ENCODE measurements at places on chromosomes 6 and 20.

DNA sequence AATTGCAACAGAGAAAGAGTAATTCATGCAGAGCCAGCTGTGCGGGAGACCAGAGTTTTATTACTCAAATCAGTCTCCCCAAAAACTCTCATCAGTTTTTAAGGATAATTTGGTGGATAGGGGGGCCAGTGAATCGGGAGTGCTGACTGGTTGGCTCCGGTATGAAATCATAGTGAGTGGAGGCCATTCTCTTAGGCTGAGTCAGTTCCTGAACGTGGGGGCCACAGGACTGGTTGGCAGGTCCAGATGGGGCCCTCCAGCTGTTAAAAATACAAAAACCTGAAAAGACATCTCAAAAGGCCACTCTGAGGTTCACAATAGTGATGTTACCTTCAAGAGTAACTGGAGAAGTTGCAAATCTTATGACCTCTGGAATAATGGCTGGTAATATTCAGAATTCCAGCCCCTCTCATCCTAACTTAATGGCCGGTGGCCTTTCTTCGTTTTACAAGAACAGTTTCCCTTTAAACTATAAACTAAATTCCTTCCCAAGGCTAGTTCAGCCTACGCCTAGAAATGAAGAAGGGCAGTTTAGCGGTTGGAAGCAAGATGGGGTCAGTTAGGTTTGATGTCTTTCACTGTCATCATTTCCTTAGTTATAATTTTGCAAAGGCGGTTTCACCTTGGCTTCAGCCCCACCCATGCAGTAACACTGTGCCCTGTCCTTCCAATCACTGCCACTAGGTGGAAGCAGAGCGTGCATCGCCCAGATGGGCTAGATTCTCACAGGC, 6.8 kb upstream of the MICA start:
- peak; percentile 96 for DNase-seq

DNA sequence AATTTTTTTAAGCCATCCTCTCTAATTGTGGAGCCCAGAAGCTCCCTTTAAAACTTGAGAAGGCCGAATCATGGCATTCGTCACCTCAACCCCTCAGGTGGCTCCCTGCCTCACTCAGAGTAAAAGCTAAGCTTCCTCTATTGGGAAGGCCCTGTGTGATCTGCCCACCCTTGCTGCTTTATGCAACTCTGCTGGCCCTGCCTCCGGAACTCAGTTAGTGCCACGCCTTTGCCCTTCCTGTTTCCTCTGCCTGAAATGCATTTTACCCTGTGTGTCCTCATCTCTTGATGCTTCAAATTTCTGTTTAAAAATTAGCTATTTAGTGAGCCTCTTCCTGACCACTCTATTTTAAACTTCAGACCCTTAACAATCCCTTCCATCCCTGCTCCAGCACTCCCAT, 5.7 kb downstream of the PACRG start:
- DNase-seq = no peak

GRCh38 chr20:61394088-61394799, 142.2 kb downstream of the CDH4 start:
- no peak for DNase-seq

GRCh38 chr6:37251211-37251780, 6.3 kb upstream of the TBC1D22B start:
- DNase-seq = no peak

GRCh38 chr6:1415416-1416063, 26.2 kb downstream of the FOXF2 start:
- no peak for DNase-seq

DNA sequence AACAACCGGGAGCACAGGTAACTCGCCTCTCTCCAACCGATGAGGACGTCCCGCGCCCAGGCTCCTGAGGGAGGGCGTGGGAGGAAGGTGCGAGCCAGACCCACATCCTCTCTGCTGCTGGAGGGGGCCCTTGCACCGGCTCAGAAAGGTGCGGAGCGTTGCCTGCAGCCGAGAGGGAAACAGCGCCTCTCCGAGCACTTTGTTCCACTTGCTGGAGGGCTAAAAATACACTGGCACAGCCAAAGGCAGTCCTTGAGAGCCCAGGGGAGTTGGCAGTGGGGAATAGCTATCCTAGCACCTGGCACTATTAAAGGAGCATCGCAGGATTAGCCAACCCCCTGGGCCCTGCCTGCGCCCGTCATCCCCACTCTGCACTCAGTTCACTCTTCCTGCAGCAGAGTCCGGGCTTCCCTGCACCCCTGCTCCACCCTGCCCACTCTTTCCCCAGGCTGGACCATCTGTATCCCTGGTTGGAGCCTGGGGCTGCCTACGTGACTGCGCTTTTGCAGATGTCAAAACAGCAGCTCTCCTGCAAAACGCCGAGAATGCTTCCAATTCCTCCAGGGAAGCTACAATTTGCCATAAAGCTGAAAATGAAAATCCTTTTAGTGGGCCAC, 108.9 kb downstream of the SNX5 start:
- DNase-seq = no peak

DNA sequence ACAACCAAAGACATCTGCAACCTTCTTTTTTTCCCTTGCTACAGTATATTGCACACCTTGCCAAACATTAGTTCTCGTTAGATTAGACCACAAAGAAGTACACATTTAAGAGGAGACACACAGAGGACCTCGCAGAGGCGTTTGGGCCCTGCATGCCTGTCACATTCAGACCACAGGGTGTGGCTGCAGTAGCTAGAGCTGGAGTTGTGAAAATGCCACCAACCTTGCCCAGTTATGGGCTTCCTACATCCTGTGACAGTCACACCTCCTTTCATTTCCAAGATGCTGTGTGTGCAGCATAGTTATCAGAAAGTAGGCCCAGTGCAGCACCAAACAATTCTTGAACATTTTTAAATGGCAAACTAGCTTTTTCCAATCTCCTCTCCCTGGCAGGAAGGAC, 2.4 kb downstream of the SYNE1 start:
- DNase-seq = no peak

DNA sequence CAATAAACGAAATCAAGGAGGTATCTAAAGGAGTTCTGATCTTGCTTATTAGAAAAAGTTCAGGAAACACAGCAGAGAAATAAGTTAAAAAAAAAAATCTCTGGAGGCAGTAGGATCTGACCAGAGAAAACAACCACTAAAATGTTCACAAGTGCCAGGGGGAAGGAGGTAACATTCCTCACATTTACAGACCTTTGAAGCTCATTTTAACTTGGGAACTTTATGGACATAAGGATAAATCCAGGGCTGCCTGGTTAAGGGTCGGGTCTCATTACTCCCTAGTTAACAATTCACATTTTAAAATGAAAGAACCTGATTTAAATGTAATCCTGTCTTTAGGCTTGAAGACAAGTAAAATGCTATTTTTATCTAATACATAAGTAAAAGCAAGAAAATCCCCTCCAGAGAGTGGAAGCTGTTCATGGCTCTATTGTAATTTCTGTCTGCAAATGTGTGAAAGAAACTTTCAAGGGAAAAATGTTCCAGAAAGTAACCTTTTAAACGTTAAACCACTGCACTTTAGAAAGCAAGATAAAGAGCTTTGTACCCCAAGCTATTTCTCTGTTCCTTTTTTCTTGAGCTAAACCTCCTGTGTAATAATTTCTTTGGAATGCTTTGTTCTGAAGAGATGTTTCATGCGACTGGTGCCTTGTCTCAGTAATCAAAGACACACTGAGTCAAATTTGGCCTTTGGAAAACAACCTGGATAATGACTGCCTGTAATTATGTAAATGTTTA, 38.2 kb downstream of the MYLIP start:
- DNase-seq = no peak

DNA sequence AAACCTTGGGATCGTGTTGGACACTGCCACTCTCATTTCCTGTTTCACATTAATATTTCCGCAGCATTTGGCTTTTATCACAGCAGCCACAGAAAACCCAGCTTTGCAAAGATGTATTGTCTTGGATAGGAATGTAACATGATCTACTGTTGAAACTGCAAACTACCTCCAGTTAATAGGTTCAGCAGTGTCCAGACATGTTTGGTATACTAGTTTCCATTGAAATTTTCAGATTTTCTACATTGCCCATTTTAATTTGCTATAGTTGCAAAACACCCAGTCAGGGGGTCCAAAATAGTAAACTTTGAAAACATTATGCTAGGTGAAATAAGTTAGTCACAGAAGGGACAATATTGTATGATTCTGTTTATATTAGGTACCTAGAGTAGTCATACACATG, 3.3 kb downstream of the ANKRD6 start:
- no peak for DNase-seq

Measured in lower leg skin (tissue), 4 donors.